ENCODE measurements at places on chromosomes 11 and 22.

GRCh38 chr11:95792200-95792599, 1.9 kb downstream of the CEP57 start:
- no peak for DNase-seq

GRCh38 chr11:61028135-61028729, 56.8 kb downstream of the CD6 start:
- no peak for DNase-seq

- DNase-seq = no peak
Measured at GRCh38 chr11:104581246-104581980, 316.8 kb downstream of the CASP12 start.

- DNase-seq = no peak
Measured at GRCh38 chr11:12020546-12020945, 12.1 kb upstream of the DKK3 start.

DNA sequence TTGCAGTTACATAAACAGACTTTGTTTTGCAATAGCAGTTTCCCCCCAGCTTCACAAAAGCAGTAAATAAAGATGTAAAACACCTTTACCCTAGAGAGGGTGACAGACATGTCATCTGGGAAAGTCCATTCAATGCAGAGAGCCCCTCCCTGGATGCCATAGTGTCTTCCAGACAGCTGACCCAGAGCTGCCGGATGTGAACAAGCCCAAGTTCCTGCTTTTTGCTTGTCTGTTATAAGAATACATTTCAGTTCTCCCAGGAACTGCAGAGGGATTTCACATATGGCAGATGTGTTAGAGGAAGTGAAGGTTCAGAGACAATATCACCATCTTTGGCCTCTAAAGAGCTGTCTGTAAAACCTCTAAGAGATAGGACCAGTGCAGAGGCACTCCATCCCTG, 48.9 kb downstream of the RELT start:
- DNase-seq = no peak

DNA sequence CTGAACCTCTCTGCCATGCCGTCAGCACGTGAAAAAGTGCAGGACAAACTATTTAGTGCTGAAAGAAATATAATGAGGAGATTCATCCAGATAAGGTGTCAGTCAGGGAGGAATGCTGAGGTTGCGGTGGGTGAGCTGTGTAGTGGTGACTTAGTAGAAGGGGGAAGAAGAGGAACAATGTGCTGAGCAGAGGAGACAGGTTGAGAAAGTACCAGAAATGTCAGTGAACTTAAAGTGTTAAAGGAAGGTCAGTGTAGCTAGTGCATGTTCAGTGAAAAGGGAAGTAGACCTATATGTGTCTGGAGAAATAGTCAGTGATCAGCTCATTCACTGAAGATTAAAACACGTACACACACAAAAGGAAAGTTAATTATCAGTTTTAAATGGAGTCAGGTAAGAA, 237.6 kb upstream of the CCDC179 start:
- no peak for DNase-seq

DNA sequence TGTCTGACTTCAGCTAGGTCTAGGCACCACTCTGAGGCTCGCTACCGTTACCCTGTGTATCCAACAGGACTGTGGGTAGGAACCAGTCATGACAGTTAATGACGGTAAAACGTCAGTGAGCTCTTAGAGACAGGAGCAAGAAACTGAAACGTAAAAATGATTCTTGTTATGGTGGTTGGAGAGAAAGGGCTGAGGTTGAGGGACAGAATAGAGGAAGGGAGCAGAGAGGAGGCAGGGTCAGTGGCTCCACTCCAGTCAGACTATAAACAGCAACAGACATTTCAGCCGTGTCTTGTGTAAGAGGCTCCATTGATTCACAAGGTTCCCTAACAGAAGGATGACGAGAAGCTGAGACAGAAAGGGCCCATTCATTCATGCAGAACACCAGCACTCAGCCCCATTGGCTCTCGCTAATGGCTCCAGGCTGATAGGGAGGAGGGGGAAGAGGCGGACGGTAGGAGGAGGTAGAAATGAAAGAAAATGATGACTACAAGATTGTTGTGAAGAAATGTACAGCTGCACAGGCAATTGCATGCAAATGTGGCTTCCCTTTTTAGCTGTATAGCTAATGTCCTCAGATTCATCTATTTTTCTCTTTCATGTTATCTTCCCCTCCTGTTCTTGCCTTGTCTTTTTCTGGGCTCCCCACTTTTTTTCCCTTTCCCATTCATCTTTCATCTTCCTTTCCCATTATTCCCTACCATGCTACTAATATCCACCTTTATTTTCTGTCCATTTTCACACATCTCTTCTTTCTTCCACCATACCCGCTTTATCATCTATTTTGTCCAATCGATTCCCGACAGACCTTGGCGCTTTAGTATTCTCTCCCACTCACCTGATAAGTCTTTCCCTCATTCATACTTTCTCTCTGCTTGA, 34.3 kb downstream of the ETS1 start:
- peak; percentile 75 for DNase-seq

DNA sequence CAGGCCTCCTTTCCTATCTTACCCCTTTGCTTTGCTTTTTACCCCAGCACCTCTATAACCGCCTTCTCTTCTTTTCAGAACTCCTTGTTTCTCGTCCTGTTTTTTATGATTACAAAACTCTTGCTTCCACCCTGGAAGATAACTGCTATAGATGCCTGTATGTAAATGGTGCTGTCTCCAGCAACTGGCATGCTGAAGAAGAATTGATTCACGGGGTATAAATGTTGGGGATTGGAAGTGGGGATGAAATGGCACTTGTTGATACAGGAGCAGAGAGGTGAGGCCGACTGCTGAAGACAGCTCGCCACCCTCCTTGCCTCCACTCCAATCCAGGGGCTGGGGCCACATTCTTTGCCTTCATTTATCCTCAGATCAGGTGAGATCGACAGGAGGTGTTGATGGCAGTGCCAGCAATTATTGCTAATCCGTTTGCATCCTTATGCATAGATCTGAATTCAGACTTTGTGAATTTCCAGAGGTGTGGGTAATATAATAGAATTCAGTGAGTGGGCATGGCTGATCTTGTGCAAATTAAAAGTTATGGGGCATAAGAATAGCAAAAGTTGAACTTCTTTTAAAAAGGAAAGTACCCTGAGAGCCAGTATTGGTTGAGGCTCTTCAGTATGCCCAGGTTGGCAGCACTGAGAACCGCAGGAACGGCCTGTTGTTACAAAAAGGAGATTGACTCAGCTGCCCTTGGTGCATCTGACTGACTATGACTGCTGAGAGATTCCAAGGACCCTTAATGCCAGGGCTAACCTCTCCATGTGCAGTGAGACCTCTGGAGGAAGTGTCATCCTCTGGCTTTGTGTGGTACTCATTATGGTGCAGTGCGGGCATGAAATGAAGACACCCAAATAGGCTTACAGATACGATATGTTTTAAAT, 5.3 kb downstream of the NEAT1 start:
- no peak for DNase-seq

DNA sequence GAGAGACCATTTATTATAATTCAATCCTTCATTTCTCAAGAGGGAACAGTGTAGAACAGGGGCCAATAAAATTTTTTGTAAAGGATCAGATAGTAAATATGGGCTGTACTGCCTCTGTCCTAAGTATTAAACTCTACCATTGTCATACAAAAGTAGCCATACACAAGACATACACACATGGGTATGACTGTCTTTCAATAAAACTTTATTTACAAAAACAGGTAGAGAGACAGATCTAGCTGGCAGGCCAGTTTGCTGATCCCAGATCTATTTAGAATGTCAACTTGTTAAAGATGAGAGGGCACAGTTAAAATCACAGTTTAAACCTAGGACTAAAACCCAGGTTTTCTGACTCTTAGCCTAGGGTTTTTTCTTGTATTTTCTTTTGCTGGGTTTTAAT, 16.7 kb downstream of the TRAF6 start:
- no peak for DNase-seq

GRCh38 chr11:129089279-129089678, 102.8 kb downstream of the ARHGAP32 start:
- no peak for DNase-seq

- DNase-seq = no peak
Measured at GRCh38 chr22:38970551-38970950, 11.6 kb upstream of the APOBEC3B start.

DNA sequence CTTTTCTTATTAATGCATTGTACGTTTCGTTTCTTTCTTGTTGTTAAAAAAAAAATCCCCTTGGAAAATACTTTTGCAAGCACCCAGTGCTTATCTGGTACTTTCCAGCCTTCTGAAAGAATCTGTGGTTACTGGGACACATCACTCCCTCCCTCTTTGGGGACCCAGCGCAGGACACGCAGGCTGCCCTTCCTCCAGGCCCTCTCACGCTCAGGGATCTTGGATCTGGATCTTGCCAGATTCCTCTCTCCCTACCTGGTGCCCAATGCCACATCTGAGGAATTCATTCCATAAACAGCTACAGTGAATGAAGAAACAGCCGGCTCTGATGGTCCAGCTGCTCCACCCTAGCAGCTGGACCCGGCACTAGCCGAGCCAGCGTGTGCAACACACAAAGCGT, 55.7 kb downstream of the PHF21B start:
- DNase-seq = no peak

- no peak for DNase-seq
Measured at GRCh38 chr11:73384531-73384871, 8.3 kb downstream of the RELT start.

GRCh38 chr11:47606731-47607130, 12.5 kb upstream of the C1QTNF4 start:
- no peak for DNase-seq

- no peak for DNase-seq
Measured at GRCh38 chr11:111299101-111300026, 1.0 kb downstream of the POU2AF3 start.

GRCh38 chr22:36110306-36110881, 50.2 kb downstream of the APOL3 start:
- DNase-seq = no peak

DNA sequence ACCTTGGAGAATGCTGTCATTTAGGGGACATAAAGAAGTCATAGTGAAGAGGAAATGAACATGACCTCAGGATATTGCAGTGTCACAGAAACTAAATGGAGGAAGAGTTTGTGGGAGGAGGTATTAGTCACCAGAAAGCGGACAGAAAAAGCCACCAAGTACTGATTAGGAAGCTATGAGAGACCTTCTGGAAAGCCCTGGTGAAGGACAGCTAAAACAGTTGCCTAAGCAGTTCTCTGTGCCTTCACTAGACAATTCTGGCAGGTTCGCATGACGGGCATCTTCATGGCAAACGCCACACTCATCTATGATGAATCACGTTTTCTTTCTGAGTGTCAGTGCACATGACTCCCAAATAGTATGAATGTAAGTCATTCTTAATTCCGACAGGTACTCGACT, 325.8 kb downstream of the C11orf87 start:
- no peak for DNase-seq

DNA sequence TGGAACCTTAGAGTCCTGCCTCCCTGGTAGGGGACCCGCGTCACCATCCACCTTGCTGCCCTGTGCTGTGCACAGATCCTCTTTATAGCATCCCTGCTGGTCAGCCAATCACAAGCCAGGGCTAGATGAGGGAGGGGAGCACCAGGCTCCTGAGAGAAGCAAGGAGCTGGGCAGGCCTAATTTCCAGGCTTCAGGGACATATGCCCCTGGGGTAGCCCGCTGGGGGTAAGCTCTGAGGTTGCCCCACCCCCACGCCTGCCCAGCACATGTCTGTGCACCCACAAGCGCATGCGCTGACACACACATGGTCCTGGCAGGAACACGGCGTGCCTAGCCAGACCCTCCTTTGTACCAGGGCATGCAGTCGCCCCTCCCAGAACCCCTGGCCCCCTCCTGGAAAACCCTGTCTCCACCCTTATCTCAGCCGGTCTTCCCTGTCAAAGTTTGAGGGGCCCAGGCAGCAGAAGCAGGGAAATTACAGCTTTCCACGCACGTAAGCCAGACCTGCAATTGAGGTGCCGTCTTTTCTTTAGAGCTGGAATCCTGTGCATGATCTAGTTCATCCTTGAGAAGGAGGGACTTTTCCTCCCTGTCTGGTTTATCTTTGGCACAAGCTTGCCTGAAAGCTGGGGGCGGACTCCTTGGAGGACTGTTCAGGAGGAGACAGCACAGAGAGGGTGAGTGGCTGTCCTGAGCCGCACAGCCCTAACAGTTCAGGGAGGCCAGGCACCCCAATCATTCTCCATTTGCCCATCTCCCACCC, 2.1 kb downstream of the SSTR3 start:
- no peak for DNase-seq

DNA sequence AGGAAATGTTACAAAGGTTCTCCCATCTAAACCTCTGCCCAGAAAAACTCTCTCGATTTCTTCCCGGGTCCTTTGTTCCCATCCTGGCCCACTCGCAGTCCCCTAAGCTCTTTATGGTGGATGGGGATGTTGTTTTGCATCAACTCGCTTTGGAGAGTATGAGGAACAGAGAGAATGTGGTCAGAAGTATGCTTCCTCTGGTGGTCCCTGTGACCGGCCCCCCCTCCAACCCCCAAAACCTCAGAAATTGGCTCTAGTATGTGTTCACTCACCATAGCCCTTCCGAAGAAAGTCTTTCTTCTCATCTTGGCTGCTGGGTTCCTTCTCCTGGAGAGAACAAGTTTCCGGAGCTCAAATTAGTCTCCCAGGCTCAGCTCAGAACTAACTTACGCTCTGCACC, 54.4 kb downstream of the GRAMD1B start:
- DNase-seq = no peak
